ENCODE measurements at places on chromosomes 13 and 19. TPM values are rescaled to one million over a fixed set of nuclear protein-coding genes. Genes with fewer than 3 reads are reported as not detected.

Gene RASAL3
- 1.3 TPM for total RNA-seq

Gene UBL3
- total RNA-seq, result 21.3 TPM

Gene DIRAS1
- 0.09 TPM for total RNA-seq

Gene SRRM5
- 0.08 TPM for total RNA-seq

Data from liver (tissue), 10 donors.